Smooth muscle cell of the pulmonary artery (primary cell): ENCODE measurements at places on chromosomes 1 and 21. TPM values are rescaled to one million over a fixed set of nuclear protein-coding genes. Genes with fewer than 3 reads are reported as not detected.

The CDC20 gene
- 7.9 and 16.5 TPM in 2 replicates for total RNA-seq

The RGS13 gene
- not detected in 2 replicates for total RNA-seq

The RPL5 gene
- 841 and 998 TPM in 2 replicates for total RNA-seq

The MYBPH gene
- 0.07 TPM in 1 of 2 replicates, not detected in the other for total RNA-seq

The LAMB3 gene
- total RNA-seq = 40.1 and 52.3 TPM in 2 replicates

The SLAMF7 gene
- total RNA-seq = not detected in 2 replicates

The ADGRB2 gene
- 14.1 and 16.7 TPM in 2 replicates for total RNA-seq

The SYPL2 gene
- 0.56 and 0.91 TPM in 2 replicates for total RNA-seq

The HSF2BP gene
- 1.3 and 2.8 TPM in 2 replicates for total RNA-seq

The TRIM45 gene
- 1.9 and 3.3 TPM in 2 replicates for total RNA-seq

The CNTN2 gene
- not detected in 2 replicates for total RNA-seq

The EPHA10 gene
- total RNA-seq = not detected in 2 replicates

The CASZ1 gene
- total RNA-seq = 0.26 and 0.50 TPM in 2 replicates
